ENCODE measurements at places on chromosomes 1 and 21. TPM values are rescaled to one million over a fixed set of nuclear protein-coding genes. Genes with fewer than 3 reads are reported as not detected.

The APOBEC4 gene
- total RNA-seq, result not detected

GRCh38 chr1:92808381-92808780 lies 23.5 kb upstream of the RPL5 start:
- H3K36me3 ChIP-seq, result no peaks in the 10 kb centered on the region
- H3K4me1 ChIP-seq, result peaks cover 6% of the 10 kb centered on the region
- H3K4me3 ChIP-seq, result no peak overlapping the region

DNA sequence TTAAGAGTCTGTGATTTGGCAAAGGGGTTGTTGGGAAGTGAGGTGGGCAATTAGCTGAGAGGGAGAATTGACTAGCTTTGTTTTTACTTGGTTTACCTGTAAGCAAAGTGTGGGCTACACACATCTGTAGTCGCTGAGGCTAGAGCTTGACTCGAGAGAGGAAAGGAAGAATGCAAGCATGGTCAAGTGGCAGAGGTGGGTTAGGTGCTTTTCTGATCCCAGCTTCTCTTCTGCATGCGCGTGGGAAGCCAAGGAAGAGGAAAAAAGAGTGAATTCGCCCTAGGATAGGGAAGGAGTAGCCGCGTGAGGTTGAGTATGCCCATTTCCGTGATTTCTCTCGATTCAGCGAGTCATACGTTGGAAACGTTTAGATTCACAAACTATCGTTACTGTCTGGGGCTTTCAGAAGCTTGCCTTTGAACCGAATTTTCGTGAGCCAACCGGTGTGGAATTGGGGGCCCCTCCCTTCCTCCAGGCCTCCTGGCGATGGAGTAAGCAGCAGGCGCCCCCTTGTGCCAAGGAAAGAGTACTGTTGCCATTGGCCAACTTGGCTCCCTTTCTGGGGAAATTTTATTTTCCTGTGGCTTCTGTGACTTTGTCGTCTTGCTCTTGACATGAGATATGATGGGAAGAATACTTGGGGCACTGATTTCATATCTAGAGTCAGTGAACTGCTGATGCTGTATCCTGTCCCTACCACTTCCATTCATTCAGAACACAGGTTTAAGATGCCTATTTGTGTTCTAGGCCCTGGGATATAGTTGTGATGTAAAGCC lies 1.3 kb downstream of the PIGV start:
- peaks cover 4% of the 10 kb centered on the region for H3K36me3 ChIP-seq
- peak overlapping the region; percentile 97 for H3K4me3 ChIP-seq
- peak overlapping the region; percentile 64 for H3K27ac ChIP-seq
- peaks cover 41% of the 10 kb centered on the region for H3K4me1 ChIP-seq

- H3K4me1 ChIP-seq, result peaks cover 3% of the 10 kb centered on the region
- no peak overlapping the region for H3K4me3 ChIP-seq
- no peaks in the 10 kb centered on the region for H3K36me3 ChIP-seq
- peak; percentile 85 for DNase-seq
- no peak overlapping the region for H3K27ac ChIP-seq
These were observed 52.1 kb downstream of the GPR161 start for GRCh38 chr1:168084396-168085231.

GRCh38 chr1:59703226-59703917 lies 111.4 kb upstream of the HOOK1 start:
- H3K27ac ChIP-seq, result no peak overlapping the region
- H3K4me1 ChIP-seq, result peaks cover 10% of the 10 kb centered on the region
- H3K36me3 ChIP-seq, result no peaks in the 10 kb centered on the region
- no peak for DNase-seq
- no peak overlapping the region for H3K4me3 ChIP-seq
- H3K27me3 ChIP-seq, result no peaks in the 10 kb centered on the region

- H3K4me3 ChIP-seq, result no peak overlapping the region
- DNase-seq, result no peak
- H3K27me3 ChIP-seq, result peaks cover 3% of the 10 kb centered on the region
- no peak overlapping the region for H3K27ac ChIP-seq
- H3K36me3 ChIP-seq, result no peaks in the 10 kb centered on the region
These were observed 32.3 kb downstream of the LAMB3 start for GRCh38 chr1:209619696-209620486.

DNA sequence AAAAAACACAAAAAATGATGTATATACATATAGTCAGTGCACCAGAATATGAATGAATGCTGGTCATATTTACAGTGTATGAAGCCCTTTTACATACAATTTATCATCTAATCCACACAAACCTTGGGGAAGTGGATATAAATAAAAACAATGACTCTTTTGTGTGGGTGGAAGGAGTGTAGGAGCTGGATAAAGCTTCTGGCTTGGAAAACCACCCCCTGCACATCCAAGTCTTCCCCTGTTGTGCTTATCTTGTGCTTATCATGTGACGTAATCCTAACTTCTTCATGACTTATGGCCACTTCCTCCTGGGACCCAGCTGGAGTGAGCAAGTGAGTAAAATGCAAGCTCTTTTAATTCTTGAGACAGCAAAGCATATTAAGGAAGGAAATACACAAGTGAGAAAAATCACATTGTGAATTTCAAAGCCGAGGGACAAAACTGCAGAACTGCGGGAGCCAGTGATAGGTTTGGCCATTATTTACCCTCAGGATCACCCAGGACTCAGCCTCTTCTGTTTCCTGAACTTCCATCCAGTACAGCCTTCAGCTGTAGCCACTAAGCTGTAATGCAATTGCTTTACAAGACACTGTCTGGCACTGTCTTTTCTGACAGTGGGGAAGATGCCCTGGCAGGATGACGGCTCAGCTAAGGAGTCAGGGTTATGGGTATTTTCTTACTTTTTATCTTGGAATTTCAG lies 104.0 kb upstream of the PPM1J start:
- H3K4me1 ChIP-seq, result peaks cover 45% of the 10 kb centered on the region
- no peak for DNase-seq
- no peaks in the 10 kb centered on the region for H3K27me3 ChIP-seq
- H3K27ac ChIP-seq, result peak overlapping the region; percentile 98
- peak overlapping the region; percentile 14 for H3K4me3 ChIP-seq
- peaks cover 13% of the 10 kb centered on the region for H3K36me3 ChIP-seq
